Coronary artery (tissue), 2 donors: ENCODE measurements at places on chromosomes 12 and 14.

DNA sequence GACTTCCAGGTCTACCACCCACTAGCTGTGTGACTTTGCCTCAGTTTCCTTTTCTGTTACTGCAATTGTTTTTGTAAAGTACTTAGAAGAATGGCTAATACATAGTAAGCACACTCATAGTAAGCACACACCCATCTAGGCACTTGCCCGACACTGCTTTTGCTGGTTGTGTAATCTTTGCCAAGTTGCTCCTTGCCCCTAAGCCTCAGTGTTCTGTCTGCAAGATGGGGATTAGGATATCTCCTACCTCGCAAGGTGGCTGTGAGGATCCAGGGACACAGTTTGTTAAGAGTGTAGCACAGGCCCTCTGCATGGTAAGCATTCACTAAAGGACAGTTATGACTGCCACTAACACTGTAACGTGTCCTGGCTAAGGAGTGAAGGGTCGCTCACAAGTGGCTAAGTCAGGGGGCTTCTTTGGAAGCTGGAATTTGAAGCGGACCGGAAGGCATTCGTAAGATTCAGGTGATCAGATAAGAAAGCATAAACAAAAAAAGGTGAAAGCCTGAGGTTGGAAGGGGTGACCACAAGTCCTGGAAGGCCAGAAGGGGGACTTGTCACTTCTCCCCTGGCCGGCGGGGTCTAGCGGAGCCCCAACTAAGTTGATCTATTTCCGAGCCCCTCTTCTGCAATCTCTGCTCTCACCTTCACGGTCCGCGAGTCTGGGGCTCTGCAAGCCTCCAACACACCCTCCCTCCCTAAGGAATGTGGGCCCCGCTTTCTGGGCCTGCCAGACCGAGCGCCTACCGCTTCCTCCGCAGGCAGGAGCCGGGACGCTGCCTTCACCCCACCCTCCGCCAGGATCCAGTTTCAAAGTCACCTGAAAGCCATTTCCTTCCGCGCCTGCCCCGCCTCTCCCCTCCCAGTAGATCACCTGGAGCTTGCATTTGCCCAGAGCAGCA lies 1.5 kb upstream of the PLEKHG3 start:
- peak; percentile 71 for DNase-seq

- DNase-seq: no peak
Measured at GRCh38 chr12:87140262-87140661, 884.1 kb upstream of the MGAT4C start.

DNA sequence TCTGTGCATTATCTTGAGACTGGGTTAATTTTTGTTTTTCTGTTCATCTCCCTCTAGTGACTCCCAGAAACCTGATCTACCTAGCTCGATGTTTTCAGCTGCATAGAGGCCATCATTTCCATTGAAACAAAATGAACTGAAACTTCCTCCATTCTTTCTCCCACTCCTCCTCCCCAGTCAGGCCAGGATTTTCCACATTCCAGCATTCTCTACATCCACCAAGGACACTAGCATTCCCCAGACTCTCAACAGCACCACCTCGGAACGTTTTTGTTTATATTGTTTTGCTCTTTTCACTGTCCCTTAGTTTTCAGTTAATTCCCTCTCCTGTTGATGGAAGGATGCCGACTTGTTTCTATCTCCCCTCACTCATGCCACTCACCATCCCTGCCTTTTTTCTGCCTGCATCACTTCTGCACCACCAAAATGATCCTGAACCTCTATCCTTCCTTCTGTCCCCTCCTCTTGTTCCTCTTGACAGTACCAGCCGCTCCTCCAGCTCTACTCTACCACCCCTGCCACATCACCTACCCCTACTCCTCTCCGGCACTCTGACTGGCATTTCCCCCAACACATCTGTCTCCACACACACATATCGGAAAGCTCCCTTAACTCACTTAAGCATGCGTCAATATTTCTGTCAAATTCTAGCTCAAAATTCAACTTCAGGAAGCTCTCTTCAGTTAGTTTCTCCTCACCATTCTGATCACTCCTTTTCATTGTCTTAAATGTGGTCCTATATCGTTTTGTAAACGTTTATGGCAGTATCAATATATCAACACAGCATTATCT lies 13.2 kb downstream of the OR6S1 start:
- no peak for DNase-seq

DNA sequence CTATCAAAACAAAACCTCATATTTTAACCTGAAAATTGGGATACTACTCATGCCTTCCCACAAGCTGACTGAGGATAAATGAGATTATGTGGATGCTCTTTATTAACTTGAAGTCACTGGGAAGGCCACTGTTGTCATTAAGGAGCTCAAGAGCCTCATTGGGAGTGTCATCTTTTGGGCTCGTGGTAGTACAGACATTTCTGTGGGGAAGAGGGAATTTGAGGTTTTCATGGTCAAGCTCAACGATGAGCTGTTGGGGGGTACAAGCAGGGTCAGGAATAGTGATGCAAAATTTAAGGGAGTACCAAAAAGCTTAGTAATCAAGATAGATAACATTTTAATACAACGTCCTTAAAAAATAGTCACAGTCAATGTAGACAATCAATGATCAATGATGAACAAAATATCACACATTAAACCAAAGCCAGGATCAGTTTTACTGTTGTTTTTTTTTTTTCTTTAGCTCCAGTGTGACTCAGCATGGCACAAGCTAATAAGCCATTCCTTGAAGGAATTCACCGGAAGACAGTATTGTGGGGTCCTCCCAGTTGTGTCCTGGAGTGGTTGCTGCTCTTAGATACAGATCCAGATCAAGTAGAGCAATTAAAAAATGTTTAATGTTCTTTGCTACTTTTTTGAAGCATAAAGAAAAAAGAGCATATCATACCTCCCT lies 130.9 kb downstream of the C12orf75 start:
- no peak for DNase-seq

- no peak for DNase-seq
Measured at GRCh38 chr14:25381498-25381897, 331.6 kb upstream of the STXBP6 start.

DNA sequence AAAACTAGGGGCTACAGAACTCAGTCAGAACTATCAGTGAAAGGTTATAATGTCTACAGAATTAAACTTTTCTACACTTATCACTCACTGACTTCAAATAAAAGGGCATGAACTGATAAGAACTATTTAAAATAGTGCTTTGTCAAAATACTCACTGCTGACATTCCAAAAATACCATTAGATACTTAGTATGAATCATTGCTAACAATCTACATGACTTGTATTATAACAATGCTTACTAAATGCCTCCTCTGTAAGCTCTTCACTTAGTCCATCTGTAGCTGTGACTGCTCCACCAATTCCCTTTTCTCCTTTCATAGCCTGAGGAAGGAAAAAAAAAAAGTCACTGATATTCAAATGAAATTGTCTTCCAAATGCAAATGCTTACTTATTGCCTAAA lies 17.0 kb downstream of the NFYB start:
- no peak for DNase-seq

DNA sequence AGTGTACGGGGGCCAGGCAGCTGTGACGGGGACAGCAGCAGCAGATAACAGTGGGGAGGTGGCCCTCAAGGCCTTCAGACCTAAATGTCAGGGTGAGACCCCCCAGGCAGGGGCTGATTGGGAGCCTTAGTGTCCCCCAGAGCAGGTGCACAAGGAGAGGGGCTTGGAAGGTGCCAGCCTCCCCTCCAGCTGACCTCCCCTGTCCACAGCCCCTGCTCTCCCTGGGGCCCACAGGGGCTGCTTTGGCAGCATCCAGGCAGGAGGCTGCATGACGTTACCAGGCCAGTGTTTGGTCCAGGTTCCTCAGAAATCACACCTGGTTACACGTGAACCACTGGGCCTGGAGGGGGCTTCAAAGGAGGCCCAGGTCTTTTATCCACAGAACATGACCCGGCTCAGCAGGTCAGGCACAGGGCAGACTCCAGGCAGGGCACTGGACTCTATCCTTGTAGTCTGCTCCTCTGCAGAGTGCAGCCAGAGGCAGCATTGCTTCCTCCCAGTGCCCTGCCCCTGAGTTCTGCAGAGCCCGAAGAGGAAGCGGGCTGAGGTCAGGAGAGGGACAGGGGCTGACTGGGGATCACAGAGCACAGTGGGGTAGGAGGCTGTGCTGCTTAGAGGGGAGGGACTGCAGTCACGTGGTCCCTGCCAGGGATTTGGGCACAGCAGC lies 2.6 kb upstream of the TRMT61A start:
- DNase-seq: no peak

- no peak for DNase-seq
Measured at GRCh38 chr14:42224053-42224888, 617.6 kb downstream of the LRFN5 start.

GRCh38 chr14:54839701-54840119 lies 62.9 kb downstream of the GCH1 start:
- peak; percentile 79 for DNase-seq

DNA sequence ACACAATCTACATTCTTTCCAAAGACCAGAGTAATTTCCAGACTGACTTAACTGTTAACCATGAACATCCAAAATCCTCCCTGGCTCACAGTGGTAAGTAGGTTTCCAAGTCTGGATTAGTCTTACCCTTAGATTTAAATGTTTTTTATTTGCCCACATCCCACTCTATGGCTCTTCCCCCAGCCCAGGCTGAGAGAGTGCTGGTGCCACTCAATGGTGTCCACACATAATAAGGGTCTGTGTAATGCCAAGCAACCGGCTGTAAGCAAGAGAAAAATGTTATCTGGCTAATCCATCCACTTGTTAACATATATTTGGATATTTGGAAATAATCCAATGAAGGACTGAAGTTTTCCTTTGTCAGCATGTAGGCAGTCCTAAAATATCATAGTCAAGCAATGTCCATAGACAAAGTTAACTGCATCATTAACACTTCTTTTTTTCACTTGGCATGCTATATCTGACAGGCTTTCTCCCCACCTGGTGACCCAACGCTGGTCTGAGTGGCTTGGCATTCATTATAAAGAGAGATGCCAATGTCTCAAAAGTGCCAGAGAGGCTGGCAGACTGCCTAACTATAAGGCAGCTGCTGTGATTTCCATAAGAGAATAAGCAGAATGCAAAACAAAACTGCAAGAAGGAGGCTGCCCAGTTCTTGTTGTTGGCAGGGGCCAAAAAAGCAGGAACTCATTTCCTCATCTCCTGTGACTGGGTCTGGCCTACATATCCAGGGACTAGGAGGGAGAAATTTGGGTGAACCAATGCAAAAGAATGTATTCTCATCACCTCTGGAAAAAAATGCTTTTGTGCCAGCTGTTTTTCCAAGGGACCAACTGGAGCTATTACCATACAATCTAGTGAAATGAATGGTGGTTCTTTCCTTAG lies 13.9 kb upstream of the HOXC13 start:
- no peak for DNase-seq

GRCh38 chr12:23049180-23049579 lies 424.2 kb downstream of the ETNK1 start:
- DNase-seq: no peak

GRCh38 chr12:55227643-55228042 lies 6.8 kb downstream of the OR10A7 start:
- DNase-seq: no peak

DNA sequence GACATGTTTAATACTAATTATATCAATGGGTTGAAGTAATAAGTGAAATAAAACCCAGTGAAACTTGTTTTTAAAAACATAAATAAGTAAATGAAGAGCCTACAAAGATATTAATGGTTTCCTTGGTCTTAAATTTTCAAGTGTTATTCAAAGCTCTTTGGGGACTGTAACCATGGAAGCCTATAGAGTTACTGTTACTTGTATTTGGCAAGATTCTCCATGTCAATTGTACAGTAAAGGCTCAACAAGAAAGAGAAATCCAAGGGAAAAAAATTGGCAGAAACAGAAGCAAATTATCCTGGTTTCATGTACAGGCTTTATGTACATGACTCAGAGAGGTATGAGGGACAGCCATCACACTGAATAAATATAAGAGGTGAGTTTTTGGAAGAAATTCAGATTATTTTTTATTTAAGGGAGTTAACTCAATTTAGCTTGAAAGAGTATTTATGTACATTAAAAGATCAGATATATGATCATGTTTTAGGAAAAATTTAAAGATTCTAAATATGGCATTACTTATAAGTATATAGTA lies 151.1 kb upstream of the HMGA2 start:
- DNase-seq: no peak

DNA sequence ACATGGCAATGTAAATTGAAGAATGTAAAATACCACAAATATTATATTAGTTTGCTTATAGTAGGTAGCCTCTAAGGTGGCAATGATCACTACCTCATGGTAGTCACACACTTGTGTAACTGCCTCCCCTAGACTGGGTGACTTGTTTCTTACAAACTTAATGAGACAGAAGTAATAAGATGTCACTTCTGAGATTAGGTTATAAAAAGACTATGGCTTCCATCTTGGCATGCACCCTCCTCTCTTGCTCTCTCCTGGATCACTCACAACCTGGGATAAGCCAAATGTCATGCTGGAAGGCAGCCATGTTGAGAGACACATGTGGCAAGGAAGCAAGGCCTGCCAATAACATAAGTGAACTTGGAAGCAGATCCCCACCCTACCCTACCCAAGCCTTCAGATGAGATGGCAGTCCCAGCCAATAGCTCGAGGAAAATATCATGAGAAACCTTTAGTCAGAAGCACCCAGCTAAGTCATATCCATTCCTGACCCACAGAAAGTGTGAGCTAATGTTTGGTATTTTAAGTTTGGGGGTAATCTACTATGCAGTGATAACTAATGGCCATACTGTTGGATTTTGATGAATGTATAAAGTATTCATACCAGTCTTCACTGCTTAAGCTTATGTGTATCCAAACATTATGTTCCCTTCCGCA lies 43.3 kb downstream of the PPP1R12A start:
- no peak for DNase-seq

DNA sequence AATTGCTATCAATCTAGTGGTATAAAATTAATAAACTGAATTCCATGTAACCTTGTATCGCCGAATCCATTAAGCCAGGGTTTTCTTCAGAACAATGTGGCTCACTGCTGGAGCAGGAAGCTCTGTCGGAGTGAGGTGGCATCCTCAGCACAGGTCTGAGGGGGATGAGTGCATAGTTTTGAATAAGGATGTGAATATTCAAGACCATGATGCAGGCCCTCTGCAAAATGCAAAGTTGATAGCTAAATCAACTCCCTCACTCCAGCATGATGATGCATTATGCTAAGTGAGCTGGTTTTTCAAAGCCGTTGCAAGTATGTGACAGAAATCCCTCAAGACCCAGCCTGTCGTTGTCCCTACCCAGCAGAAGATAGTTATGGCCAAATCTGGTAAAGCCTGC lies 53.0 kb downstream of the TRIM9 start:
- no peak for DNase-seq

DNA sequence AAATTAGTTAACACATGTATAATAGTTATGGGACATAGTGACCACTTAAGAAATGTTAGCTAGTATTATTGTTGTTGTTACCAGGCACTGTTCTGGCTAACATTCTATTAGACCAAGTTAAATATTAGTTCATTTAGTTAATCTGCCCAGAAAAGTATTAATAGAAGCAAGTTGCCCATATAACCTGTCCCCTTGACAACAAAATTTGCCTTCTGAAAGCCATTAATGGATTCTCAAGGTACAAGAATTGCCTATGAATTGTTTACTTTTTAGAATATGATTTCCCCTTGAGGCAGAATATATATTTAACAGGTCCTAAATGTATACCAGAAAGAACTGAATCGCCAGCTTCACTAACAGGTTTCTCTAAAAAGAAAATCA lies 167.3 kb upstream of the TMCC3 start:
- DNase-seq: no peak

- DNase-seq: no peak
Measured at GRCh38 chr12:12331244-12331771, 18.7 kb downstream of the MANSC1 start.
